DMS79 (cell line): ENCODE measurements at places on chromosomes 5 and 9.

DNA sequence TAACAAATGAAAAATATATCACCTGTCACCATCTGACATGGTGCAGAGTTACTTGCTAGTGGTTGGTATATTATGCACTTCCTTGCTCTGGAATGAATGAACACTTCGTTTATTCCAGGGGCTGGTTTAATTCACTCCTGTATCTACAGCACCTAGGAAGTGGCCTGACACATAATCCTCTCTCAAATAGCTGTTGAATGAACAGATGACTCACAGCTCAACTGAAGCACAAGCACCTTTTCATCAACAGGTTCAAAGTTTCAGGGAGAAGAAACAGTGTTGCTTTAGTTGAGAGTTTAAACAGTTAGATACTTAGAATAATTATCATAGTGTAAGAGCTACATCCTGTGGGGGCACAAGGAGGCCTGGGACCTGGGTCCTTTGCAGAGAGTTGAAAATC is 135.0 kb upstream of the DAP start:
- DNase-seq: no peak

DNA sequence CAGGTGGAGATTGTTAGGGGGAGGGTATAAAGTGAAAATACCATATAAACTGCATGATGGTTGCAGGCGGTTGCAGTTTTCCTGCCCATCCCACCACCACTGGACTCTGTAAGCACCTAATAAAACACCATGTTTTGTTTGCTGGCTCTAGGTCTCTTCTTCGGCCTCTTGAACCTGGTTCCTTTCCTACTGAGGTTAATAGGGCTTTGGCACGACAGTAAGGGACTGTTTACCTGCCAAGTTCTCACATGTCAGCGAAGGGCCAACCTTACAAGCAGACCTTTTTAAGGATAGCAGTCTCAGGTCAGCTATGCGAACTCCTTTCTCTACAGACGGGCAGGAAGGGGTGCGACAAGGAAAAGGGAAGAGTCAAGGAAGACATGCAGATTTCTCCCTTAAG is 3.4 kb upstream of the RFESD start:
- no peak for DNase-seq

GRCh38 chr9:85007748-85008147 is 338.2 kb downstream of the NTRK2 start:
- no peak for DNase-seq

DNA sequence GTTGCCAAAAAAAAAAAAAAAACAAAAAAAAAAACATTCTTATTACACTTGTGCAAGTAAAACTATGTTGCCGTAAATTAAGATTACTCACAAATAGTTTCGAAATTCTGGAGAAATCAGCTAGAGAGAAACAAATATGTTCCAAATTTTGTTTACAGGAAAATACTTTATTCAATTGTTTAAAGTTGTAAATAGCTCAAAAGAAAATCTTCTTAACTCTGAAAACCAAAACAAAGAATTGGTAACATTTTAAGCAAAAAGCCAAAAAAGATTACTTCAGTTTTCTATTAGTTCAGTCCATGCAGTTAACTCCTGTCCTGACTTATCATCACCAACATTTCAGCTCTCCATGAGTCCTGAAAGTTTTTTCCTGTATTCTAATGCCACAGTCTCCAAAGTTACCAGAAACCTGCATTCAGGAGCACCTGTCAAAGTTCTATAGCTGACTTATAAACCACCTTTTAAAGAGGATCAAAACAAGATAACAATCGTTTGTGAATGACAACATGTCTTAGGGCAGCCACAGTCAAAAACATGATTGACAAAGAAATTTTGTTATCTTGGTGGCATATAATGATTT is 194.1 kb downstream of the RANBP17 start:
- no peak for DNase-seq

GRCh38 chr9:70747261-70747718 is 332.8 kb upstream of the KLF9 start:
- no peak for DNase-seq

DNA sequence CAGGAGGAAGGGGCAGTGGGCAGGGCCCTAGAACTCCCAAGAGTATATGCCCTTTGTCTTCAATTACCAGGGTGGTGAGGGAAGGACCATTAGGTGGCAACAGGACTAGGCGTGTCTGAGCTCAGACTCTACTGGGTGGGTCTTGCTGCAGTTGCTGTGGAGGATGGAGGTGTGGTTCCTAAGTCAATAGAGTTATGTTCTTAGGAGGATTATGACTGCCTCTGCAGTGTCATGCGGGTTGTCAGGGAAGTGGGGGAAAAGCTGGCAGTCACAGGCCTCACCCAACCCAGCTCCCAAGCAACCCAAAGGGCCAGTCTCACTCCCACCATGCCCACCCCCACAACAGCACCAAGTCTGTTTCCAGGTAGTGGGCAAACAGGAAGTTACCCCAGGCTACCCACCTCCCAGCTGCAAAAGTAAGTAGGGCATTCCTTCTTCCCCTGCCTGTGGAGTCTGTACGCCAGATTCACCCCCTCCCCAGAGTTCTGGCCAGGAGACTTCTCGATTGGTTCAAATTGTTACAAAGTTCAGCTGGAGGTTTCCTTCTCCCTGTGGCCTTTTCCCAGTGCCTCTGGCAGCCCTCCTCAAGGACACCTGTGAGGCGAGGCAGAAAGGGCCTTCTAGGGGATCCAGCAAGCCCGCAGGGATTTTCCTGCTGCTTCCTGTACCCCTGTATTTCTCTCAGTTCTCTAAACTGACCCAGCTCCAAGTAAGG is 145.3 kb downstream of the HINT1 start:
- no peak for DNase-seq

DNA sequence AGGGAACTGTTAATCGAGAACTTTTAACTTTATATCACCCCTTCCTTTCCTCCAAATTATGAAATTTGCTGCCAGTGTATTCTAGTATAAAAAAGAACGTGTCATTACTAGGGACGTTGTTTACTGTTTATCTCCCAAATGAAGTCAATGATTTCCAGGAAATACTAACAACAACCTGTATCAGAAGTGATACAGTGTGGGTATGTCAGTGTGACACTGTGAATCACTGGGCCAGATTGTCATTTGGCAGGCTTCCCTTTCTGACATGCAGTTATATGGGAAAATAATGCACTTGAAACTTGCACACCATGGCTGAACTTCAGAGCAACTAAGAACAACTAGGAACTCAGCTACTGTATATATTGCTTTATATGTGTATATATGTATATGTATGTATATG is 12.6 kb downstream of the ZNF462 start:
- no peak for DNase-seq

DNA sequence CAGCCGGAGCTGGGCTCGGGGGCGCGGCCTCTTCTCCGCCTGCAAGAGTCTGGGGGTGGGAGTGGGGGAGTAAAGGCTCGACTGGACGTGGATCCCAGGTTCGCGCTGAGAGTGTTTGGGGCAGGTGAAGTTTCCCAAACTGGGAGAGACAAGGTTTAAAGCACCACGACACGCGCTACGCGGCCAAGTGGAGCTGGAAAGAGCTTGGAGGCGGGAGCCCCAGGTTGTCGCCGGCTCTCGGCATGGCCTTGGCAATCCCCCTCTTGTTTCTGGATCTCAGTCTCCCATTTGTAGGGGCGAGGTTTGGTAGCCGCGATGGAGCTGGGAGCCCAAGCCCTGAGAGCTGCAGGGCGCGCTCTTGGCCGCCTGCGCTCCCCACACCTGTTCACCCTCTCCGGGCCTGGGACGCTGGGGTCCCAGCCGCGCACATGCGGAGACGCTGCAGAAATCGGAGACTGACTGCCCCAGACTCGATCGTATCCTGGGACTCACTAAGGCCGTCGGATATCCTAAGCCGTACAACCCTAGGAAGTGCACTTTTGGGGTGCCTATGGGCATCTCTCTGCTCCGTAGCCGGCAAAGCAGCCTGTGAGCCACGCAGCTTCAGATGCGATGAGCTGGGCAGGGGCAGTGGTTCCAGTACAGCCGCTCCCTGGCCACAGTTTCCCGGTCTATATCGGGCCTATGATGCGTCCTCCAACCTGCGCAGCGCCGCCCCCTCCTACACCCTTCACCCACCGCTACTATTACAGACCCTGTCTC is 937 bp downstream of the TMOD1 start:
- no peak for DNase-seq

DNA sequence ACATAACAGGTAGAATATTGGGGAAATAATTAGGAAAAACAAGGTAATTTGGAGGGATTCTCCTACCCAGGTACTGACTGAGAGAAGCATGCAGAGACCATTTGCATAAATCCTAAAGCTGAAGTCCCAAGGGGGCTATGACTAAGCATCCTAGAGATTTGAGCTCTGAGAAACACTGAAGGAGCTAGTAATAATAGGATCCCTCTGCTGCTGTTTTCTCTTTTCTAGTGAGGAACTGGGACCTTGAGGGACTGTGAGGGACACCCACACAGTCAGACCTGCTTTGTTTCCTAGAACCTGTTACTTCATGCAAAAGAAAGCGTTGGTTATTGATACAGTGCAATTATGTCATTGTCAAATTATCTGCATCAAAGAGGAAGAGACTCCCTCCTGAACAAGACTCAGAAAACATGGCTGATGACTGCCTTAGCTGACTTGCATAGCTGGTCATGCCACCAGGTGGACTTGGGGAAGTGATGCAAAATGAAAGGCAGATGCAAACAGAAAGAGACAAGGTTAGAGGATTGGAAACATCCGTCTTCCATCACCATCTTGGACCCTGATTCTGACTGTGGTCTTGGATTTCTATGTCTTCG is 335.4 kb downstream of the NTRK2 start:
- DNase-seq: no peak

DNA sequence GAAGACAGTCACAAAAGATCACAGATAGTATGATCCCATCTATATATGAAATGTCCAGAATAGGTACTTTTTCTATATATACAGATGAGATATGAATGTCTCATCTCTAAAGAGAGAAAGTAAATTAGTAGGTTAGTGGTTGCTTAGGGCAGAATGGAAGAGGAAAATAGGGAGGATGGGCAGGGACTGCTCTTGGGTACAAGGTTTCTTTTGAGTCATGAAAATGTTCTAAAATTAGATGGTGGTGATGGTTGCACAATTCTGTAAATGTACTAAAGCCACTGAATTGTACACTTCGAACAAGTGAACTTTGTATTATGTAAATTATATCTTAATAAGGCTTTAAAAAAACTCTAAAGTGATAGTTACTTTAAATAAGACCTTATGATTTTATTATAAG is 59.6 kb upstream of the GRAMD2B start:
- no peak for DNase-seq

DNA sequence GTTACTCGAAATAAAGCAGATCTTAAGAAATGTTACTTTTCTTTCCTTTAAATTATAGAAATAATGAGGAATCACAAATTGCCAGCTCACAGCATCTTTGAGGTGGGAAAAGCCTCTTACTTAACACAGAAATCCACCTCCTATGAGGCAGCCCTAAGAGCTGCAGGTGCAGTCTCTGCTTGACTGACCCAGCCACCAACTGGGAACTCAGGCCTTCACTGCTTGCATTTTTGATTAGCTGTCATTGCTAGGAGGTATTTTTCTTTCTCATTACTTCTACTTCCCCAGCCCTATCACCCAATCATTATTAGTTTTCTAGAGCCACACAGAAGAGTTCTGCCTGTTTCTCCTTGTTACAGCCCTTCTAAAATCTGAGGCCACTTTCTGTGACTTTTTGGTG is 416.5 kb upstream of the KLF4 start:
- no peak for DNase-seq

GRCh38 chr5:5289537-5289936 is 132.9 kb upstream of the ICE1 start:
- DNase-seq: no peak

DNA sequence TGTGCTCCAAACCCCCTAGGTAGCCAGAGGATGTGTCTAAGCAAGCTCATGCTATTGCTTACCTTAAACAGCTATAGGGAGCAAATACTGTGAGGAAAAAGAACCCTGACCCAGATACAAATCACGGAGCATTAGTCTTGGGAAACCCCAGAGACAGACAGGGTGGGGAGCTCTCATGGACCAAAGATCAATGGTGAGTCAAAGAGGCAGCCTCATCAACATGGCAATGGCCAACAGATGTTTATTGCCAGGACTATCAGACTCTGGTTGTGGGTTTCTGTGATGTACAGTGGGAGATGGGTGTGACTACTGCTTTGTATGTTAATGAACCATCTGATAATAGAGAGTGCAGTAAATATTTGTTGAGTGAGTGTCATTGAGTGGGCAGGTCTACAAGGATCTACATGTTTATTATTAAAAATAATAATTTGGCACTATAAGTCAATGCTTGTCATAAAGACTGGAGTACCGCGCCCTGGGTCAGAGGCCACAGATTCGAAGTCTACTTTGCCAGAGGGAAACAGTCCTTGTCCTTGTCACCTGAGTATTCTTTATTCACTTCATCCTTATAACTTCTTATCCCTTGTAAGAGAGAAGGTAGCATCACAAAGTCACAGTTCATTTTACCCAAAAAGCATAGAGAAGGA is 56.5 kb upstream of the RAI14 start:
- DNase-seq: no peak

DNA sequence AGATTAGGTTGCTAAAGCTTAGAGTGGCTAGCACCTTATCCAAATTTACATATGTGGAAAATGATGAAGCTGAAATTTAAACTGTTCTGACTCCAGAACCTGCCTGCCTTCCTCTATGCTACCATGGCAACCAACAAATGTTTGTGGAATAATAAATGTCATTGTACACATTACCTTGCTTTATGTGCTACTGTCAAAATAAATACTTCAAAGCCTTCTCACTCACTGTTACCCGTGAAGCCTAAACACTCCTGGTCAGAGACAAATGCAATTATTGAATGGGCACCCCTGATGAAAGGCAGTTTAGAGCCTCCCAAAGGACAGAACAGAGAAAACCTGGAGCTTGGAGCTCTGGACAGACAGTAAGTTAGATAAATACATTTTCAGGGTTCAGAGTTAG is 158.6 kb downstream of the FAM114A2 start:
- DNase-seq: no peak

GRCh38 chr5:9429691-9430215 is 116.1 kb downstream of the SEMA5A start:
- no peak for DNase-seq

DNA sequence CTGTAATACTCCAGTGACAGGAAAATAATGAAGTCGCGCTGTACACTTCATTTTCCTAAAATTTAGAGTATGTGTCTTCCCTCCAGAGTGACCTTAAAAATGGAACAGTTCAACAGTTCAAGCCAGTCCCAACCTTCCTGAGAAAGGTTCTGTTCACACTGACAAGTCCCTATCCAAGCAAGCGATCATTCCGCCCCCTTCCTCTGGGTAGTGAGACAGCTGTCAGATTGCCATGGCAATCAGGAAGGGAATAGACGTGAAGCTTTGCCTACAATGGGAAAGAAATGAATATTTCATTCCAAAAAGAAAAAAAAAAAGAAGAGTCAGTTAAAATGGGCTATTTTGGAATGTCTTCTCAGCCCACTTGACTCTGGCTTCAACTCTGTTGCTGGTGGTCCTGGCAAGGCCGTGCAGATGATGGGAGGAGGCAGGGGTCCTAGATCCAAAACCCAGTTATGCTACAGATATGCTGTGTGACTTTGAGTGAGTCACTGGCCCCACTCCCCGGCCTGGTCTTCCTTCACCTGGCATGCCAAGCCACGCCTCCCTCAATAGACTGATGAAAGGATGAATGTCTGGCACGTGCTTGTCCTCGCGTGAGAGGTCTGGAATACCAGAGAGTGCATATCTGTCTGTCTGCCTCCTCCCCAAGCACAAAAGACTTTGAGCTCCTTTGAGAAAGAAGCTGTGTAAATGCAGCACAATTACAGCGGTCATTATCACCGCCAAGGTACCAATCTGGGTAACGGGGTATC is 165.8 kb upstream of the WWC1 start:
- DNase-seq: no peak

- DNase-seq: no peak
Observed at GRCh38 chr9:16705111-16705604, 165.3 kb downstream of the BNC2 start.

GRCh38 chr9:93577975-93578682 is 1.7 kb downstream of the PHF2 start:
- DNase-seq: no peak

- no peak for DNase-seq
Observed at GRCh38 chr5:148910686-148911361, 84.4 kb downstream of the ADRB2 start.
